ENCODE measurements at places on chromosomes 1 and 21. TPM values are rescaled to one million over a fixed set of nuclear protein-coding genes. Genes with fewer than 3 reads are reported as not detected.

- DNase-seq, result no peak
Measured at GRCh38 chr1:177953549-177953948, 16.3 kb downstream of the SEC16B start.

- no peak for DNase-seq
Measured at GRCh38 chr1:204760757-204761156, 75.2 kb upstream of the LRRN2 start.

DNA sequence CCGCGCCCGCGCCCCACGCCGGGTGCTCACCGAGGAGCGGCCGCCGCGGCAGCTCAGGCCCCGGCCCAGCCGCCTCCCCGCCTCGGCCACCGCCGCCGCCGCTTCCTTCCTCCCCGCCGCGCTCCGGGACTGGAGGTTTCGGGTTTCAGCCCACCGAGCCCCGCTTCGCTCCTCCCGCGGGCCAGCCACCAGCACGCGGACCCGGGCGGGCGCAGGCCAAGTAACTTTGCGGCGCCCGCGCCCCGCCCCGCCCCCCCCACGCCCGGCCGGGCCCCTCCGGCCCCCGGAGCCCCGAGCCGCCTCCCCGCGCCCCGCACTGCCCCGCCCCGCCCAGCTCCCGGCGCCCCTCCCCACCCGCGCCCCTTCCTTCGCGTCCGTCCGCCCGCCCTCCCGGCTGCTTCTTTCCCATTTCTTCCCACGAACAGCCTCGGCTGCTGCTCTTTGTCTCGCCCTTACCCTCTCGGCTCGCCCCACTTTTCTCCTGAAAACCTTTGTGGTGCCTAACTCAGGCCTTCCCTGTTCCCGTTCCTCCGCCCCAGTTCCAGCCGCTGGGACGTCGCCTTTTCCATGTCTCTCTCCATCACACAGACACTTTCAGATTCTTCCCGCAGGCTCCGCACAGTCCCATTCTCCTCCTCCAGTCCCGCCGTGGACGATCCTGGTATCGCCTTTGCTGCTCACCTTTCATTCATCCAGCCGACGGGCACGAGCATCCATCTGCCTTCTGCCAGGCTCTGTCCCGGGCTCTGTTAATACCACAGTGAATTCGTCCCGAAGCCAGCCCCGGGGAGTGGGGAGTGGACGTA is at the start of gene GPR161:
Gene GPR161 (minus strand): TSS at position 222 of the 806 bp plus-strand sequence. CDS start 32,080 bp downstream, outside the sequence.
- no peak for DNase-seq

OR10X1 gene
- total RNA-seq, result not detected
